ENCODE measurements at places on chromosomes 4 and X.
A peak's percentile ranks its signal among the peaks of the same experiment; 100 is the strongest.

DNA sequence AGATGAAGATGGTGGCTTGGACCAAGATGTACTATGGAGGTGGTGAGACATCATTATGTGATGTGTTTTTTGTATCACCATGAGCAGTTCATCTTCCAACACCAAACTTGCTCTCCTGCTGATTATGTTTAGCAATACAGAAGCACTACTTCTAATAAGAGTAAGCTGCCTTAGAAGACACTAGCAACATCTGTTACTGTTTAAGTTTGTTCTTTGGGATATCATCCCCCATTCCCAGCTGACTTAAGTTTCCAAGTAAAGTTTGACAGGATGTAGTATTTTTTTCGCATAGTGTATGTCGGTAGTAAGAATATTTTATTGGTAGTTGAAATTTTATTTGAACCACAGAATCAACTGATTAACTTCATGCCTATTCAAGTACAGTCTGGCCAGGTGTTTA, 123.5 kb upstream of the BMPR1B start:
- DNase-seq, result no peak

DNA sequence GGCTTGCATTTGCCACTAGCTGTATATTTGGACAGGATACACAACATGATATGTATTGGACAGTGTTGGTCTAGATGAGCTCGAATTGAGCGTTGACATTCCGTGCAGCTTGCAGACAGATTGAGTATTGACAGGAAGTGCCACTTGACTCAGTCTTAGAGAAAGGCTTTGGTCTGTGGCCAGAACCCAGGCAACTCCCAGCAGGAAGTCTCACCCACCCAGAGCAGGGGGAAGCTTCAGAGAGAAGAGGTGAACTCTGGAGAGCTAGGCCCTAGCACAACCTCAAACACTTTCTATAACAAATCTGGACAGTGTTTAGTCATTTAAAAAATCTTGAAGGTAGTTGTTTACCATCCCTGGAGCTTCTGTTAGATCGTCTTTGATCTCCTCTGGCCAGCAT, 280.5 kb downstream of the FBXW7 start:
- DNase-seq, result no peak

GRCh38 chr4:75235359-75235951, 278.7 kb downstream of the RCHY1 start:
- no peak for DNase-seq

GRCh38 chr4:172982151-172982590, 186.4 kb upstream of the GALNT7 start:
- DNase-seq, result peak; percentile 33
